ENCODE measurements at places on chromosomes 16 and 17. TPM values are rescaled to one million over a fixed set of nuclear protein-coding genes. Genes with fewer than 3 reads are reported as not detected.
A peak's percentile ranks its signal among the peaks of the same experiment; 100 is the strongest.

- H3K36me3 ChIP-seq, result no peaks in the 10 kb centered on the region
- no peak overlapping the region for H3K27ac ChIP-seq
- no peak overlapping the region for H3K4me3 ChIP-seq
- no peak for DNase-seq
These were observed 7.2 kb downstream of the AQP8 start for GRCh38 chr16:25223964-25224363.

DNA sequence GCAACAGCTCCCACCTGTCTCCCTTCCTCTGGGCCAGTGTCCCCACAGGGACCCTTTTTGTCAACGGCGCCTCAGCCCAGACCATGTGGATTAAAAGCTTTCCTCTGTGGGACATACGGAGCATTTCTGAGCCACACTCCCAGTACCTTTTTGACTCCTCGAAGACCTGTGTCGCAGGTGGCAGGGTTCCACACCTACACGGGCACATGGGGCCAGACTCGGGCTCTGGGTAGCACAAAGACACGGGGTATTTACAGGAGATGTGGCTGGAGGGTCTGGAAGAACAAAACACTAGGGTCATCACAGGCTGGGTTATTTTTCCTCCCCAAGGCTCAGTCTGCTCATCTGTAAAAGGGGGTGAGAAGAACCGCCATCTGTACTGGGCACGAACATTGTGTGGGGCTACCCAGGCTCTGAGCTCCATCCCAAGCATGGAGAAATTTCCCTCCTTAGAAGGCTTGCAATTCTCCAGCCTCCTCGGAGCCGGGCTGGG, 32.5 kb upstream of the SNN start:
- no peak for DNase-seq
- peak overlapping the region; percentile 4 for H3K4me3 ChIP-seq
- H3K27me3 ChIP-seq, result no peaks in the 10 kb centered on the region
- H3K36me3 ChIP-seq, result no peaks in the 10 kb centered on the region
- H3K27ac ChIP-seq, result no peak overlapping the region

DNA sequence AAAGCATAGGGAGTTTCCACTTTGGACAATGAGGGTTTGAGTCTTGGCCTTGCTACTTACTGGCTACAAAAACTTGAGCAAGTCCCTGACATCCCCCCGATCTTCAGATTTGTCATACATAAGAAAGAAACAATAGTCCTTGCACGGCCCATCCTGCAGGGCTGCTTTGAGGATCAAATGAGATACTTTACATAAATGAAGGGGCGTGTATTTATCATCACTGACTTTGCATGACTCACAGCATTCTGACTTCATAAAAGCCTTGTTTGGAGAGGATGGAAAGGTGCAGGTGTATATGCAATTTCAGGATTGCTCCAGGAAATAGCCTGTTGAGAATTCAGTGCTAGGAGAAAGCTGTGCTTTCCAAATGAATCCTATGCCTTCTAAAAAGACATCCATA, 465.0 kb upstream of the MAF start:
- H3K27me3 ChIP-seq, result no peaks in the 10 kb centered on the region
- no peak overlapping the region for H3K27ac ChIP-seq
- H3K4me3 ChIP-seq, result no peak overlapping the region

- no peak overlapping the region for H3K27ac ChIP-seq
- H3K4me3 ChIP-seq, result no peak overlapping the region
- no peaks in the 10 kb centered on the region for H3K36me3 ChIP-seq
- H3K27me3 ChIP-seq, result no peaks in the 10 kb centered on the region
- no peak for DNase-seq
- no peaks in the 10 kb centered on the region for H3K4me1 ChIP-seq
These were observed 93.6 kb upstream of the TBX2 start for GRCh38 chr17:61306003-61306402.

DNA sequence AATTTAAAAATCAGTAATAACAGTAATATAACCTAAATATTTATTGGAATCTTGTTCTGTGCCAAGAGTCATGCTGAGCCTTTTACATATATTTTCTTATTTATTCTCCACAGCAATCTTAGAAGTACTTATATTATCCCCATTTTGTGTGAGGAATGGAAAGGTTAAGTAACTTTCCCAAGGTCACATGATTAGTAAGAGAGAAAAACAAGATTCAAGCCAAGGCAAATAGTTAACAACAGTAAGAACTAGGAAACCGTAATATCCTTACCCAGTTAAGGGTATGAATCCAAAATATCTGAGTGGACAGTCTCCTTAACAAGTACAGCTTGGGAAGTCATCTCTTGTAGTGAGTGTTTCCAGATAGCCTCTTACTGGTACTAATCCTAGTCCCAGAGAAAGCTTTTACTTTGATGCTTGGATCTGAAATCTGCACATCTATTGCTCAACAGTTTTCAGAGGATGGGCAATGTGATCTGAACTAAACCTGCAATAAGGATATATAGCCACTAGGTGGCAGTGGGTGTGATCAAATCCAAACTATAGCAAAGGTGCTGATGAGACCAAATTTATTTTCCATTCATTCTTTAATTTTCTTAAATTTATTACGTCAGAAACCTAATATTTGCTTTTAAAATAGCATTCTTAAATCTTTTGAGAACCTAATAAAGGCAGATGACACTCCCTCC, 23.3 kb downstream of the SHISA6 start:
- no peaks in the 10 kb centered on the region for H3K4me1 ChIP-seq
- H3K27ac ChIP-seq, result no peak overlapping the region
- H3K36me3 ChIP-seq, result no peaks in the 10 kb centered on the region
- no peaks in the 10 kb centered on the region for H3K27me3 ChIP-seq
- DNase-seq, result no peak

DNA sequence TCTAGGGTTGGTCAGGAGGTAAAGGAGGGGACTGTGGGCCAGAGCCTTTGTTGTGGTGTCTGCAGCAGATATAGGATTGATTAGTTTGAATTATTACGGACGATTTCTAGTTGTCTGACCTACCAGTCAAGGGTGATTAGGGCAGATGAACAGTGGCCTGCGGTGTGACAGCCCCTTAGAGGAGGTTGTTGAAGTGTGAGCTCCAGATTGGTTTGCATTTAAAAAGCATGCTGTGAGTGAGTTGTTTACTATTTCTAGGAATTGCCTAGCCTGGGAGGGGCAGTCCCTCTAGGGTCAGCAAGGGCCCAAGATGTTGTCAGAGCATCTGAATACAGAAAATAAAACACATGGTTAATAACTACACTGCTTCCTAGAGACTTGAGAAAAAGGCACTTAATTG, 108.8 kb downstream of the ARHGAP44 start:
- no peaks in the 10 kb centered on the region for H3K4me1 ChIP-seq
- no peaks in the 10 kb centered on the region for H3K27me3 ChIP-seq
- no peaks in the 10 kb centered on the region for H3K36me3 ChIP-seq
- no peak overlapping the region for H3K4me3 ChIP-seq
- DNase-seq, result no peak
- no peak overlapping the region for H3K27ac ChIP-seq

DNA sequence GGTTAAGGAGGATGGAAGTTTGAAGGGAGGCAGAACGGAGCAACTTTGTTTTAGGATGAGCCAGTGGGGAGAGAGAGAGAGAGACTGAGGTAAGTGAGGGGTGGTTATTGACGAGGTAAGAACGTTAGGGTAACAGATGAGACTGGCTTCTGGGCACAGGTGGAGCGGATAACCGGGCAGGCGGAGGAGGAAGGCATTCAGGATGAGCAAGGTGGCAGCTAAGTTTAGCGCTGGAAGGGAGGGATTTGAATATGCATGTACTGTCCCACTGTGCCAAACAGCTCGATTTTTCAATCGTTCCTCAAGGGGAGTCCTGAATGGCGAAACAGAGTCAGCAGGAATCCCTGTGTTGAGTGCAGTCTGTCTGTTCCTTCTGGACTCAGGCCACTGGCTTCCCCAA, 35.8 kb downstream of the CACNG3 start:
- no peaks in the 10 kb centered on the region for H3K4me1 ChIP-seq
- H3K36me3 ChIP-seq, result no peaks in the 10 kb centered on the region
- H3K4me3 ChIP-seq, result no peak overlapping the region
- no peak for DNase-seq
- H3K27ac ChIP-seq, result no peak overlapping the region

DNA sequence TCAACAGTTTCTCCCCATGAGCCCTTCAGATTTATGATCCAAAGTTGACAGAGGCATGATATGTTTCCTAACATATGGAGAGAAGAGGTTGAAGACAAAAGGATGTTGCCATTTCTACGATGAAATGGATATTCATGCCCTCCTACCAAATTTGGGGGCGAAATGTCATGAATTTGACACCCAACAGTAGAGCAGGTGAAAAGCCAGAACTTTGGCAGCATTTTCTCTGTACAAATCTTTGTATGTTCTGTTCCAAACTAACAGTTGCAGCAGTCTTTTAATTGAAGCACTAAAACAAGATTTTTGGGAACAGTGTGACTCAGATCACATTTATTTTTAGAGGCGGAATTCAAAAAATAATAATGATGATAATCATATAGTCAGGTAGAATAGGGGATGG, 130.1 kb downstream of the TRIM37 start:
- H3K27ac ChIP-seq, result no peak overlapping the region
- no peaks in the 10 kb centered on the region for H3K27me3 ChIP-seq
- no peaks in the 10 kb centered on the region for H3K36me3 ChIP-seq
- no peaks in the 10 kb centered on the region for H3K4me1 ChIP-seq

MYL11 gene
- not detected for total RNA-seq

C17orf78 gene
- not detected for total RNA-seq
